ENCODE measurements at places on chromosomes 4 and X.

GRCh38 chrX:82748906-82749505 is 759.1 kb upstream of the POU3F4 start:
- no peak for DNase-seq

DNA sequence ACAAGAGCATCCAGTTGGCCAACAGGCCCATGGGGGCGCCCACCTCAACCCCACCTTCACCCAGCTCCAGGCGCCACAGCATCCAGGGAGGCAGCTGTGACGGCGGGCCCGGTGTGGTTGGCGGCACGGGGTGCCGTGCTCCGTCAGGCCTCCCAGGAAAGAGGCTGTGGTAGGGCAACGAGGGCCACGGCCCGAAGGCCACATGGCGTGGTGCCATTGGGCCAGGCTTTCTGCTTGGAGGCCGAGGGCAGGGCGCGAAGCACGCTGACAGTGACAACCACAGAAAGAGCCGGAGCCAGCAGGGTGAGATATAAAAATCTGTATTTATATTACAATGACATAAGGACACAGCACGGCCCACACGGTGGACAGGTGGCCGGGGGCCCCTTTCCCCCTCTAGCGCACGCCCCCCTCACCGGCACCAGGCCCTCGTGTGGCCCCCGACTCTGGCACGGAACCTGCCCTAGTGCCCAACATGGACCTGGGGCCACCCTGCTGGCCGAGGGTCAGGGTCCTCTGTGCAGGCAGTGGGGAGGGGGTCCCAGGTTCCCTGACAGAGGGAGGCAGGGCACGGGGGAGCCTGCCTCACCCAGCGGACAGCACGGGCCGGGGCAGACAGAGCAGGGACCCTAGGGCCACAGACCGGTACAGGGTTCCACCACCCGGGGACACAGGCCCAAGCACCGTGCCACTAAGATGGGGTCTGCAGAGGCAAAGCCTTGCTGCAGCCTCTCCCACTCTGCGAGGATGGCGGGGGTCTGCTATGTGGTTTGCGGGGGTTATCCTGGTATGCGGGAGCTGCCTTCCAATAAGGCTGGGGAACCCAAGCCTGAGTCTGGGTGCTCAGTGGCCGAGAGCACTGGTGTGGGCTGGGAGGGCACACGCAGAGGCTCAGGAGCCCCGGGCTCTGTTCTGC is 5.5 kb upstream of the HAUS3 start:
- no peak for DNase-seq

DNA sequence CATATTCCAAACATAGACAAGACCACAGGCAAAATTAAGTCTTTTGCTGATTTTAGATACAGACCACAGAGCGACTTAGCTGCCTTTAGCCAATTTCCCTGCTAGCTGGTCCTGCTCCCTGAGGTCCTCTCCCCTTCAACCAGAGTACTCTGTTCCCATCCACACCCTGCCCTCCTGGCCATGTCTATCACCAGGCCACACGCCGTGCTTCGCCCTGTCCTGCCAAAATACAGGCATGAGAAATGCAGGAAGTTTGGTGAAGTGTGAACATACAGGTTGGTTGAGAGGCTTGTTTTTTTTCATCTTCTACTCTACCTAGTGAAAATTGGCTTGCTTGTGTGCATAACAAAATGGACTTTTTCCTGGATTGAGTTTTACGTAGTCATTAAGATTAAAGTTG is 226.2 kb upstream of the TENM3 start:
- DNase-seq: no peak

DNA sequence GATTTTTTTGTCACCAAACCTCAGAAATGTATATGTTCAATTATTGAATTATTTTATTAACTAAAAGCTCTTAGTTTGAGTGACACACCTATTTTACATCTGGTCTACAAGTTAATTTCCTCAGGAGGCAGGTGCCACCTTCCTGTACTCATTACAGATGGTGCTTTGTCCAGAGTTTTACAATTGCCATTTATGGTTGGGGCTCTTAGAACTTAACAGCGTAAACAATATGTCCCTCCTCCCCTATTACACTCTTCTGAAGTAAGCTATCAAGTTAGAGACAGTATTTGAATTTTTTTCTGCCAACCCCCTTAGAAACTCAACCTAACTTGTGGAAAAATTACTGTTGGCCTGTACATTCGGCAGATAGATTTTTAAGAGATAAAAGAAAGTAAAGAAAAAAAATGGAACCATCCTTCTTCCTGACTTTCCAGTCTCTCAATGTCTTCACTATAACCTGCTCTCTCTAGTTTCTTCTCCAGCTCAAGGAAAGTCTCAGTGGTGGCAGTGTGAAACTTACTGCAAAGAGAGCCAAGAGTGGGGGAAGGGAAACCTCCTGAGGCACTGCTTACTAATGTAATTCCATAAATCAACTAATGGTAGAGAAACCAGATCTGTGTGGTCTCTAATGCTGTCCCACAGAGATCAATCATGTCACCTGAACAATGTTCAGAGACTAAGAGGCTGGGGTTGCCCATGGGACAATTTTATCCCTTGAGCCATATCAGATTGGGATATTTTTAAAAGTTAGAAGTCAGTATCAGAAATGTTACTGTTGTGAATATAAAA is 7.8 kb downstream of the CXXC4 start:
- DNase-seq: no peak

DNA sequence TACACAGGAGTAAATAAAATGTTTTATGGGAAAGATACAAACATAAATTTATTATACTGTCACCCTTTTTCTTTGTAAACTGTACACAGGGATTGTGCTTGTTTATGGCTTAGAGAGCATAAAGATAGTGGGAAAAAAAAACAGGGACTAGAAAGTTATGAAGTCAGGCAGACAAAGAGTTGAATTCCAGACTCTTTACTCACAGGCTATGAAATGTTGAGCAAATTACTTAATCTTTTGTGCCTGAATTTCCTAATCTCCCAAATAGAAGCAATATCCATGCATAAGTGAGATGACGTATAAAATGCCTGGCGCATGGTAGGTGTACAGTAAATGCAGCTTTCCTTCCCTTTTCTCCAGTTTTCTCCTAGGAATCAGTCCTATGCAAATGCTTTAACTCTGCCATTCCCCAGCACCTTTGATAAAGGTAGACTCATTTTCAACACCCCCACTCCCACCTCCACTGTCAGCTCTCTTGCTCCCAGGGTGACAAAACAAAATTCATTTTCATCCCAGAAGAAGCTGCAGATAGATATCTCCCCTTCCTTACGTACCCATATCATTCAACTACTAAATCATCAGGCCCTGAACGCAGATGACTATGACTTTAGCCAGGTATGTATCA is 44.5 kb upstream of the BTC start:
- DNase-seq: no peak

DNA sequence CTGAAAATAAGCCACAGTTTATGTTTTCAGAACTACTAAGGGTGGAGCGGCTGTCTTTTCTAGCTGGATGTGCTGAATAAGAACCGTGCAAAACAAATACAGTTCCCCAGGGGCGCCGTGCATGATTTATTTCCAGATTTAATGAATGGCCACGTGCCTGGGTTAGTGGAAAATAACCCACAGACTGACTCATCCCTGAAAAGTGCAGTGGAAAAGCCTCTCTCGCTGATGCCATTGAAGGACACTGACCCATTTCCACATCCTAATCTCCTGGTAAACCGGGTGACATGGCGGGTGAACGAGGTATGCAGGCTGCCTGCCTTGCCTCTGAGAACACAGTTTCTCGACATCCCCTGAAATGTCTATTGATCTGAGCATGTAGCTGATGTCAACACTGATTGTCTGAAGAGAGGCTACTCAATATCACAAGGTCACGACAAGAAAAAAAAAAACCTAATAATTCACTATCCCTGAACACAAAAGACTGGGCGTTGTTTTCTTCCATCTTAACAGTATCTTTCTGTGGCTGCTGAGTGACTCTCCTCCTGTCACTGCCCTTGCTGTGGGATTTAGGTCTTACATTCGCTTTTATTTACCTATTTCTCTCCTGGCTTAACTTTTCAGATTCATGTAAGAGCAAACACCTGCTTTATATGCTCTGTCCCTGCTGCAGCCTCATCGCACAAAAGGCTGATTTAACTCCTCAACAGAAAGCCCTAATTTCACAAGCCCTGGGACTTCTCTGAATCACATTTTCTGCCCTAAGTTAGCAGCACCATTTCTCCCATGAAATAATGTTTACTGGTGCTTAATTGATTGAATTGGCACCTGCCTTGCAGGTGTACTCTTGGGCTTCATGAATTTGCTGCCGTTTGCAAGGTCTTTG is 76.9 kb upstream of the SCOC start:
- DNase-seq: peak; percentile 46

- DNase-seq: no peak
Measured at GRCh38 chr4:138774940-138775339, 240.6 kb upstream of the NOCT start.

DNA sequence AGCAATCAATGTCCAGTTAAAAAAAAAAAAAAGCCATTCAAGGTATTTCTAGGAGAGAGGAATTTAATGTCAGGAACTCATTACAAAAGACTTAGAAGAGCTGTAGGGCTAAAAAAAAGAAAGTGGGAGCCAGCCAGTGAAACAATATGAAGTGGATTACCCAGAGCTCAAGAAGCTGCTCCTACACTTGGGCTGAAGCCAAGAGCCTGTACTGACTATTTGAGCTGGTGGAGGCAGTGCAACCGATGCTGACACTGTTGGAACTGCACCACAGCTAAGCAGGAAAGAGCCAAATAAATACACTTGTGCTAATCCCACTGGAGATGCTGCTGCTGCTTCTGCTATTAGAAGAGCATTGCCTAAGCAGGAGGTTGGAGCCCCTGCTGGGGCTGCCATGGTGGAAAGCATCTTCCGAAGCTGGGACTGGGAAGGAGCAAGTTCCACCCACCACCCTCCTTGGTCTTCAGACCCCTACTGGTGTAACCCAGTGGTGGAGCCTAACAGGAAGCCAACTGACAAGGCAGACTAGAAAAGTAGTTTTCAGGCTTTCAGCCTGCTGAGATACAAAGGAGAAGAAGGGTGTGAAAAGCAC is 65.4 kb downstream of the CXXC4 start:
- no peak for DNase-seq

DNA sequence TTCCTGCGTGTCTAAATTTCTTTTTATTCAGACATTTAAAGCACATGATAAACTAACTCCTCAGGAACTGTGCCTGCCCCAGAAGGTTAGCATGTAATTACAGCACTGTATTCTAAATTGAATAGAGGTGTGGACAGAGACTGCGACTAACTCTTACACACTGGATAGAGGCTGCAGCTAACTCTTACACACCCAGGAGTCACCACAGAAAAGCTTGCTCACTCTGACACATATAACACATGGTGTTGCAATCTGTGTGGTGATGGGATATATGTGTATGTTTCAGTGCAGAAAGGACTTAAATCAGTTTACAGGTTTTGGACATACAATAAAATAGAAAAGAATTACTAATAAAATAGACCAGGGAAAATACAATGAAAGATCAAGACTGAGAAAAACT is 41.5 kb downstream of the SMAD1 start:
- DNase-seq: no peak

- no peak for DNase-seq
Measured at GRCh38 chr4:123312116-123312515, 84.5 kb upstream of the SPRY1 start.

- DNase-seq: no peak
Measured at GRCh38 chr4:3184725-3185124, 64.2 kb upstream of the MSANTD1 start.

GRCh38 chr4:11805842-11806241 is 377.1 kb upstream of the HS3ST1 start:
- DNase-seq: peak; percentile 56

GRCh38 chrX:56800307-56800706 is 71.3 kb downstream of the NBDY start:
- no peak for DNase-seq

Data from SK-MEL-5 (cell line).